Activated effector memory CD4-positive, alpha-beta T cell treated with Interleukin-2 at 50 U/mL for 16 hours (primary cell): ENCODE measurements at places on chromosomes 11 and 22.

GRCh38 chr11:120682866-120683265 lies 171.3 kb downstream of the GRIK4 start:
- DNase-seq, result no peak

DNA sequence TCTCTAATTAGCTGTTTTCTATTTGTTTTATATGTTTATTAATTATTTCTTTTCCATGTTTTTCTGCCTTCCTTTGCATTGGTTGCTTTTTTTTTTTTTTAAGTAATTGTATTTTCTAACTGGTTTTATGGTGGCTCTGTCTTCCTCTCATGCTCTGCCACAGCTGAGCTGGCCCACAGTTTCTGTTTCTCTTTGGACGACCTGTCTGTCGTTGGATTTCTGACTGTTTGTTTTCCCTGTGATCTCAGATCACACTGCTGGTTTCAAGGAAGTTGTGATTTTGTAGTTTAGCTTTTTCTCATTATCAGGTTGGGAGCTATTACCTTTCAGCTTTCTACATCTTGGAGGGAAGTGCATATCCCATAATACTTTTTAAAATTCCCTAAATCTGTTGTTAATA lies 15.9 kb upstream of the OR6M1 start:
- DNase-seq, result no peak

GRCh38 chr11:2269601-2270321 lies 627 bp downstream of the ASCL2 start:
- no peak for DNase-seq

DNA sequence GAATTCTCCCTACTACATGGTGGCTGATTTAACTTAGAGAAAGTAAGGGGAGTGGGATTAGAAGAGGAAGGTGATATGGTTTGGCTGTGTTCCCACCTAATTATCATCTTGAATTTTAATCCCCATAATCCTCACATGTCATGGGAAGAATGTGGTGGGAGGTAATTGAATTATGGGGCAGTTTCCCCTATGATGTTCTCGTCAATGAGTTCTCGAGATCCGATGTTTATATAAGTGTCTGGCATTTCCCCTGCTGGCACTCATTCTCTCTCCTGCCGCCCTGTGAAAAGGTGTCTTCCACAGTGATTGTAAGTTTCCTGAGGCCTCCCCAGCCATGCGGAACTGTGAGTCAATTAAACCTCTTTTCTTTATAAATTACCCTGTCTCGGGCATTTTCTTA lies 169.3 kb downstream of the CASP12 start:
- no peak for DNase-seq

DNA sequence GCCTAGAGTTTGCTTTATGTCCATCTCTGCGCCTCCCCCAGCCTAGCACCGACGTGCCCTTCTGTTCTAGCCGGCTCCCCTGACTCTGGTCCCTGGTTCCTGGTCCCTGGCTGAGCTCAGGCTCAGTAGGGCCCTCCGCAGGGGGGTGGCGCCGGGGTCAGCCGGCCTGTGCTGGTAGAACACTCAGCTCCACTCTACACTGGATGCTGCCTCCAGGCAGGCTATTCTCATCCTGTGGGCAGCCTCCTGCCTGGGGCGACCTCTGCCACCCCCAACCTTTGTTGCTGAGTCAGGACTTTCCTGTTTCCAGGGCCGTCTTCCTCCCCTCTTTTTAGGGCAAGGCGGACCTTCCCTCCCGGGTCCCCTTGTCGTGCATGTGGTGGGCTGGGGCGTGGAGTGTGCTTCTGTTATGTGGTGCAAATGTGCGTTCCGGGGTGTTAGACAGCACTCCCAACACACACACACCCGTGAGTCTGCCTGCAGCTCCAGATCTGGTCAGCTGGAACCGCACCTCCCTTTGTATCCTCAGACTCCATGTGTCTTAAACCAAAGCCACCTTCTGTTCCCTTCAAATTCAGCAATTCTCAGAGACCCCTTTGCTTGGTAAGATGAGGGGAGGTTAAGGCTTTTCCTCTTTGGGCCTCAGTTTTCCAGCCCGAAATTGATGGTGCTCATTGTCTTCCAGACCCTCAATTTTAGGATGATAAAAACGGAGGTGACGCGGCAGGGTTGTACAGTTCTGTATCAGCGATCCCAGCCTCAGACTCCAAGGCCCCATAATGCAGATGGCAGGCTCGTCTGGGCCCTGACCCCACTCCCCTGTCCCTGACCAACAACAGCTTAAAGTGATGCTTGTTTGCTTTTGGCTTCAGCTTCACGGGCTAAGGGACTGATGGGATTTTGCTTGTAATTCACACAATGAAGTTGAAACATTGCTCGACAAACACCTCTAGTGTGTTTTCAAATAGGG lies 1327.9 kb downstream of the BRD1 start:
- no peak for DNase-seq

GRCh38 chr11:86934582-86934900 lies 20.7 kb downstream of the FZD4 start:
- no peak for DNase-seq

GRCh38 chr11:94516725-94517124 lies 4.5 kb downstream of the C11orf97 start:
- DNase-seq, result no peak

DNA sequence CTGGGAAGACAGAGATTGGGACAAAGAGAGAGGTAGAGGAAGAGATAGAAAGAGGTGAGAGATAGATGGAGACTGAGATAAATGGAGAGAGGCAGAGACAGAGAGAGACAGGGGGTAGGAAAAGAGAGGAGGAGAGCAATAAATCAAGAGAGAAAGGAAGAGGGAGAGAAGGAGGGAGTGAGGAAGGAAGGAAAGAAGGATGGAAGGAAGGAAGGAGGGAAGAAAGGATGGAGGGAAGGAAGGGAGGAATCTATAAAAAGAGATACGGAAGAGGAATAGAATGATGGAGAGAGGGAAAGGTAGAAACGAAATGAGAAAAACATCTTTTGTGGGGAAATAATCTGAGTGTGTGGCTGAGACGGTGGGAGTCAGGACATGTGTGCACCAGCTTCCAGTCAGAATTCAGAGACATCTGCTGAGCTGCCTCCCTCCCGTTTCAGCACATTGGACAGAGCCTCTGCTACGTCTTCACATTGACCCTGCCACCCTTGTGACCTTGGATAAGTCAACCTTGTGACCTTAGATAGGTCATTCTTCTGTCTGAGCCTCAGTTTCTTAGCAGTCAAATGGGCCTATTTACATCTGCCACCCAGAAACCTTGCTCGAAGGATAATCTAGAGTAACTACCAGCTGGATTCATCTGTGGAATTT lies 417.8 kb downstream of the MIAT start:
- DNase-seq, result no peak

GRCh38 chr22:26360169-26360885 lies 68.7 kb upstream of the ASPHD2 start:
- peak; percentile 41 for DNase-seq

- peak; percentile 68 for DNase-seq
Observed at GRCh38 chr11:46121724-46122477, 647 bp upstream of the PHF21A start.

DNA sequence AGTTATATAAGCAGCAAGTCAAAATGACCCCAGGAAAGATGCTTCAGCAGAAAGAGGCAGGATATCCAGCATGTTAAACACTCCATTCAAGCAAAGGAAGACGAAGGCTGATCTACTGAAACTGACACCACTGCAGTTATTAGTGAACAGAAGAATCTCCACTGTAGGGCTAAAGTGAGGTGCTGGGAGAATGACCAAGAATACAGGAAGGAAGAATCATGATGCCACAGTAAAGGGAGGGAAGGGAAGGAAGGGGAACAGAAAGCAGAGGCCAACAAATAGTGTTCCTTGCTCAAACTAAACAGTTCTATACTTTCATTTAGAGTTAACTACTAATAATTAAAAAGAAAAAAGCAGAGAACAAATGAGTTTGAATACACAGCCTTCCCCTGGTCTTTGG lies 92.5 kb downstream of the SIK3 start:
- no peak for DNase-seq

GRCh38 chr22:41939981-41940831 lies 6.7 kb downstream of the CENPM start:
- peak; percentile 87 for DNase-seq

- no peak for DNase-seq
Observed at GRCh38 chr11:420054-420910, 5.5 kb upstream of the SIGIRR start.
